ENCODE measurements at places on chromosomes 16 and 17.

- DNase-seq = no peak
Observed at GRCh38 chr16:68469796-68470460, 21.6 kb upstream of the SMPD3 start.

DNA sequence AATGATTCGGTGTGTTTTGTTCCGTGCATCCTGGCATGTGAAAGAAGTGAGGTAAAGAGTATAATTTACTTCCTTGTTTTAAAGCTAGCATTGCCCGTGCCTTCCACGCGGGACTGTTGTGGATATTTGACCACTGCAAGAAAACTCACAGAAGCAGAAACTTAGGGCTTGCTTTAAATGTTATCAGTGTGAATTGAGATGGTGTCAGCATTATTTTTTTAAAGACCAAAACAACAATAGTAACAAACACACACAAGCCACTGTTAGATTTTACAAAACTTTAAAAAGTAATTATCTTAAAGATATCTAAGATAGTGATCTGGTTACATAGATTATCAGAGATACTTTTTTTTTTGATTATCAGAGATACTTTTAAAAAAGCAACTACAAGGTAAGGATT lies 47.4 kb downstream of the WWOX start:
- no peak for DNase-seq

GRCh38 chr16:70737377-70738082 lies 51.7 kb upstream of the MTSS2 start:
- peak; percentile 17 for DNase-seq

GRCh38 chr17:73282629-73283028 lies 20.9 kb upstream of the CPSF4L start:
- DNase-seq = no peak

DNA sequence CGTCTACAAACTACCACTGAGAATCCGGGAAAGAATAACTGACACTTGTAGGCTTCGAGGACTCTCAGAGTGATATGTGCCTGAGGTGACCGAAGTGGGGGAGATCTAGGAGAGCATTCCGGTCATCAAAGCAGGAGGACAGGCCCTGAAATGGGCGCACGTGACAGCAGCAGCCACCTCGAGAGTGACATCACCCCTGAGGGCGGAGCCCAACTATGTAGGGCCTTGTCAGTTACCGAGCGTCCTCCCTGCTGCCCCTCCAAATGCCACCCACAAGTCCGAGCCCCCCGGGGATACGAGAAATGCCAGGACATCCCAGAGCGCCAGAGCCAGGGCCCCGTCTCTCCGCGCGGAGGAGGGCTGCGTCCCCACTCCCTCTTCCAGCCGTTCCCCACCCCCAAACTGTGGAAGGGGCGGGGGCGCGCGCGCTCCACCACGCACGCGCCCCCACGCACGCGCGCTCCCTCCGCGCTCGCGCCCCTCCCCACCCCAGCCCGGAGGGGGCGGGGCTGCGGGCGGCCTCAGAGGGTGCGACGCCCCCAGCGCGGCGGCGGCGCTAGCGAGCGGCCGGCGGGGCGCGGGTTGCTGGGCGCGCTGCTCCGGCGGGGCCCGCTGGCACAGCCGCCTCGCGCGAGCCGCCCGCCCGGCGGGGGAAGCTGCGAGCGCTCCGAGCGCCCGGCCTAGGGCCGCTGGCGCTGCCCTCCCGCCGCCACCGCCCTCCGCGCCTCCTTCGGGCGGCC lies at the start of gene TANC2:
TANC2 (plus strand) TSS at position 550 of the 740 bp plus-strand sequence. CDS start 43,325 bp downstream, outside the sequence.
- DNase-seq = peak; percentile 67

DNA sequence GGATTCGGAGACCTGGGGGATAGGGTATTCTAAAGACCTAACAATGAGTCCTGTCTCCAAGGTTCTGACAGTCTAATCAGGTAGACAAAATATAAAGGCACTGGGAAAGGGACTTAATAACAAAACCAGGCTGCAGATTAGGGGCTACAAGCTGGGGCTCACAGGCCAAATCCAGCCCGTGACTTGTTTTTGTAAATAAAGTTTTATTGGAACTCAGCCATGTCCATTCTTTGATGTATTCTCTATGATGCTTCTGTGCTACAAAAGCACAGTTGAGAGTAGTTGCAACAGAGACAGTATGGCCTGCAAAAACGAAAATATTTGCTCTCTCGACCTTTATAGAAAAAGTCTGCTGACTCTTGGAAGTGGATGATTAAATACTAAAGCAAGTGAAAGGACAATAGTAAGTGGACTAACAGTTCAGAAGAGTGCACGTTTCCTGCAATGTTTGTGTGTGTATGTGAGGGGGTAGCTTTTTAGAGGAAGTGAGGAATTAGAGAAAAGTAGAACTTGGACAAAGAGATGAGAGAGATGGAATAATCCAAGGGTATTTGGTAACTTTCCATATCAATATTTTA lies 115.4 kb upstream of the ZFHX3 start:
- DNase-seq = no peak

DNA sequence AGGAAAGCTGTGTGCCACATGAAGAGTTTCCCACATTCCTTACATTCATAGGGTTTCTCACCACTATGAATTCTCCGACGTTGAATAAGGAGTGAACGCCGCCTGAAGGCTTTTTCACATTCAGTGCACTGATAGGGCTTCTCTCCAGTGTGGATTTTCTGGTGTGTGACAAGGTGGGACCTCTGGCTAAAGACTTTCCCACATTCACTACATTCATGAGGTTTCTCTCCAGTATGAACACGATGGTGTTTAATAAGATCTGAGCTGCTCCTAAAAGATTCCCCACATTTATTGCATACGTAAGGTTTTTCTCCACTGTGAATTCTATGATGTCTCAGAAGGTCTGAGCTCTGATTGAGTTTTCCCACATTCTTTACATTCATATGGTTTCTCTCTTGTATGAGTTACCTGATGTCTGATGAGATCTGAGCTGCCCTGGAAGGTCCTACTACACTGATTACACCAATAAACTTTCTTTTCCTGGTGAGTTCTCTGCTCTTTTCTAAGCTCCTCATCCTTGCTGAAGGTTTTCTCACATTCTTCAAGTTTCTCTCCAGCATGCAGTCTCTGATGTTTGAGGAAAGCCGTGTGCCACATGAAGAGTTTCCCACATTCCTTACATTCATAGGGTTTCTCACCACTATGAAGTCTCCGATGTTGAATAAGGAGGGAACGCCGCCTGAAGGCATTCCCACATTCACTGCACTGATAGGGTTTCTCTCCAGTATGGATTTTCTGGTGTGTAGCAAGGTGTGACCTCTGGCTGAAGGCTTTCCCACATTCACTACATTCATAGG lies 10.0 kb downstream of the ZNF594 start:
- no peak for DNase-seq

GRCh38 chr17:16944334-16945135 lies 27.4 kb downstream of the TNFRSF13B start:
- no peak for DNase-seq

GRCh38 chr17:74749279-74750038 lies 1.0 kb downstream of the NHERF1 start:
- no peak for DNase-seq

GRCh38 chr16:1416521-1416941 lies 2.0 kb upstream of the UNKL start:
- DNase-seq = no peak

- no peak for DNase-seq
Observed at GRCh38 chr17:58802188-58802587, 46.5 kb downstream of the PPM1E start.

DNA sequence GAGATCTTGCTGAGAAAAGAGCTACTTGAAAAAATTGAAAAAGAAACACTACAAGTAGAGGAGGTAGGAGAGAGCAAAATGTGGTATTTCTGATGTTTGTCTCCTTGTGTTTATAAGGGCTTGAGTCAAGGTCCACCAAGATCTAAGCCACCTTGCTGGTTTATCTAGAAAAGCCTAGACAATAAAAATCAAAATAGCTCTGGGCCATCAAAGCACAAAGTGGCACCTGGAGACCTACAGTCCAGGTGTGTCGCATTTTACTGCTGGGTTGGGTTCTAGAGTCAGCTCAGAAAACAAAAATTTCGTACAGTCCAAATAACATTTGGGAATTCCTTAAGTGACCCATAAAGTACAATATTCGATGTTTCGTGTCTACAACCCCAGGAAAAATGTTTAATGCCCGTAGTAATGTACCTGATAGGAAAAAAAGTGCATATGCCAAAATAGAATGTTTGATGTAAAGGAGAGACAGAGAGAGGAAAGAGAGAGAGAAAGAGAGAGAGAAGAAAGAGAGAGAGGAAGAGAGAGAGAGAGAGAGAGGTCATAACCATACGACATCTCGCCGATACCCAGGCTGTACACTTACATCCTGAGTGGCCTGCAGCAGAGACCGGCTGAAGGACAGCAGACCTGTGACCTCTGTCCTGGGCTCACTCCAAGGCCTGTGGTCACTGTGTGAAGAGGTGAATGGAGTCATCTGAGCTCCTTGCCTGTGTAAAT lies 27.1 kb downstream of the PRSS54 start:
- no peak for DNase-seq

DNA sequence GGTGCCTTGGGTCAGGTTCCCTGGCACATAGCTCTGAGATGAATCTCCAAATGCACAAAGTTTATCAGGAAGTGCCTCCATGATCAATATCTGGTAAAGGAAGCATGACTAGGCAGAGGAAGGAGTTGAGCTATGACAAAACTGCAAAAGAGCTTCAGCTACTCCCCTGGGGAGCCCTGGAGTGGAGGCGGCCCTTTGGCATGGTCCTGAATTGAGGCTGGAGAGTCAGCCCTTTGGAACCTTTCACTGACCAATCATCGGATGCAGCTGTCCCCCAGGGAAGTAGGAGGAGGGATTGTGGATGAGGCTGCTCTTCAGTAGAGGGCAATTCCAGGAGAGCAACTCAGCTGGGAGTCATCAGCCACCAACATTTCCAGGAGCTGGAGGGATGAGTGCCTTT lies 46.1 kb upstream of the NLRP1 start:
- no peak for DNase-seq

GRCh38 chr17:77422104-77422747 lies 281.5 kb downstream of the SEC14L1 start:
- DNase-seq = no peak

GRCh38 chr17:68054296-68054900 lies 18.9 kb downstream of the KPNA2 start:
- DNase-seq = no peak

- DNase-seq = no peak
Observed at GRCh38 chr16:4862639-4863038, 15.4 kb downstream of the UBN1 start.

DNA sequence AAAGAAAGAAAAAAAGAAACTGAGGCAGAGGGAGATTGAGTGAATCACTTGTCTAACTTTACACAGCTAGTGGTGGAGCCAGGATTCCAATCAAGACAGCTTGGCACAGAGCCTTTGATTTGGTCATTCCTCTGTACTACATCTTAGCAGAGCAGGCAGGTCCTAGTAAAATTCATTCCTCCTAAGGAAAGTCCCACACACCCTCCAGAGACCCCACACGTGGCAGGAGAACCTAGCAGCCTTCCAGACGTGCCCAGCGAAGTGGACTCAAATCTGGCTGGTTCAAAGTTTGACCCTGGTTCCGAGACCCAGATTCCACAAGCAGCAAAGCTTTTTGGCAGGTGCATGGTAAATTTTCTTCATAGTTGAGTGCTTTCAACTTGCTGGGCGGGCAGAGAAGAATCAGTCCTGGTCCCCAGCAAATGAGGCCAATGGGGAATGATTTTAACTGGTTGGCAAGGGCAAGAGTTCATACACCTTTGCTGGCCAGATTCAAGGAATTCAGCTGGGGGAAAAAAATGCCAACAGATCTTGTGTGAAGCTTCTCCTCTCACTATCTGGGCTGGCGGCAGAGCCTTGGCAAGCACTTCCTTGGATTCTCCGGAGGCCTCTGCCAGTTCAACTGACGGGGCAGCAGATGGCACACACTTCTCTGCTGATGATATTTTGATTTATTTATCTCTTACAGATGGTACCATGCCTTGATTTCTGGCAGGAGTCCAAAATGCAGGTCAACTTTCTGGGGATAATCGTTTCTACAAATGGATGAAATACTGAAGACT lies 82.4 kb downstream of the GSG1L start:
- no peak for DNase-seq

DNA sequence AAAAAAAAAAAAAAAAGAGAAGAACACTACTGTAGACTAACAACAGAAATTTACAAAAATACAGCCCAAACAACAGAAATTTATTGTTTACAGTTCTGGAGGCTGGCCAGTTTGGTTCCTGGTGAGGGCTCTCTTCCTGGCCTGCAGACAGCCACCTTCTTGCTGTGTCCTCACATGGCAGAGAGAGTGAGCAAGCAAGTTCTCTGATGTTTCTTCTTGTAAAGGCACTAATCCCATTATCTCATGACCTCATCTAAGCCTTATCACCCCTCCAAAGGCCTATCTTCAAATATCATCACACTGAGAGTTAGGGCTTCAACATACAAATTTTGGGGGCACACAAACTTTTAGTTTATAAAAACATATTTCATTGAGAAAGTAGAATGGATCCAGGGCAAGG lies 7.3 kb downstream of the ARSG start:
- DNase-seq = no peak
